MG63 (cell line): ENCODE measurements at places on chromosomes 7 and 10. TPM values are rescaled to one million over a fixed set of nuclear protein-coding genes. Genes with fewer than 3 reads are reported as not detected.

DNA sequence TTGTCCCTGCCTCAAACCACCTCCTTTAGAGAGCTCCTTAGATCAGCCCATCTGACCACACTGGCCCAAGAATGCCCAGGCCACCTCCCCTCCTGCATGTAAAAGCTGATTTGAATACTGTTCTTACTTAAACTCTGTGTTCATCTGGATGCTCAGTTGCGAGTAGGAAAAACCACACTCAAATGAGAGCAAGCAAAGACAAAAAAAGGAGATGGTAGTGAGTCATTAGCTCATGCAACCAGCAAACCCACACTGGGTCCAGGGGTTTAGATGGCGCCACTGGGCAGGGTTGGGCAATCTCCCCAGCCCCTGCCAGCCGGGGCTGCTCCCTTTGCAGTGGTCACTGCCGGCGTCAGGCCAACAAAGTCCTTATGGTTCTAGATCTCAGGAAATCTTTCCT is 32.7 kb downstream of the TSPAN15 start:
- DNase-seq: peak; percentile 22

Gene PLEKHS1
- not detected in 2 replicates for total RNA-seq

DNA sequence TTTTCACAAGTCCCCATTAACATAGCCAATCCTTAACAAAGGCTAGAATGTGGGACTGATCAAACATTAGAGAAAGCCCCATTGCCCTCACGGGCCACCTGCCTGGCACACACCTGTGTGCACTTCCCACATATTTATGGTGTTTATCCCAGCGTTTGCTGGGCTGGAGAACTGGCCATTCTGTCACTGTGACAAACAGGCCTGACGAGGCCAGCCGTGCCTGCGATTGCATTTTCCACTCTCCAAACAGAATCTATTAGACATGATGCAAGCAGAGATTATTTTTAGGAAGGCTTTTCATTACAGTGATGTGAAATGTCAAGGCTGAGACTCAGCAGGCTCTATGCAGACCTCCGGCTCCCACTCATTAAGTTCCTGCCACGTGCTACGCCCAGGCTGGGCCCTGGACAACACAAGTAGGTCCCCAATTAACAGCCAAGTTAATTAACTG is 20.4 kb downstream of the PTPRN2 start:
- DNase-seq: no peak

- DNase-seq: no peak
These were observed 378.5 kb downstream of the TCERG1L start for GRCh38 chr10:130933008-130933390.

DNA sequence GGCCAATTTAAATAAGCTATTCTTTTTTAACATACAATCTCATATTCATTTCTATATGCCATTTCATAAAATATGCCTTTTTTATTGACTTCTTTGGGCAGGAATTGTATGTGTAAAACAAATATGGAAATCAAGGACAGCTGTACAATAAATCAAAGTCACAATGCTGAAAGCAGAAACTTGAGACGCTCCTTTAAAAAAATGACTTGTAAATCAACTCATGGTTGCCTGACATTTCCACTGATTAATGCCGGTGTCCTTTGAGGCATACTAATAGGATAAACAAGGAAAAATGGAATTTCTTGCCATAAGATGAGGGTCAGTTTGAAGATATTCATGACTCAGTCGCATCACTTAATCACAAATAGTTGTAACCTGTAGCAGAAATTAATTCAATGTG is 247.4 kb upstream of the TEX47 start:
- no peak for DNase-seq

DNA sequence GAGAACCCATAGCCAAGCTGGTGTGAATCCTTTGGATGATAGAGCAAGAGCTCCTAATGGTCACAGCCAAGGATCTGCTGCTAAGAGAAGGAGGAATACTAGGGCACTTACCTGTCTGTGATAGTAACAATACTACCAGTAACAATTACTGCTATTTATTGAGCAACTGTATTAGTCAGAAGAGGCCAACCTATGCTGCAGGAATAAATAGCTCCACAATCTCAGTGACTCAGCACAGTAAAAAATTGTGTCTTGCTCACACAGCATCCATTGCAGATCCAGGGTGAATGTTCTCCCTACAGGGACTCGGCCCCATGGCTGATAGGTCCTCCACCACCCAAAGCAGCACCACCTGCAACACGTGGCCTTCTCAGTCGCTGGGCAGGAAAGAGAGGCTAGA is 257.6 kb upstream of the ZMIZ1 start:
- DNase-seq: no peak

Gene ZNF485
- total RNA-seq: 1.9 and 5.5 TPM in 2 replicates

GRCh38 chr10:13969792-13970140 is 361.0 kb downstream of the FRMD4A start:
- no peak for DNase-seq

GRCh38 chr10:128069351-128070051 is 56.7 kb downstream of the MKI67 start:
- peak; percentile 54 for DNase-seq

GRCh38 chr7:93378131-93378760 is 146.1 kb downstream of the VPS50 start:
- no peak for DNase-seq

Gene H2BK1
- not detected in 2 replicates for total RNA-seq

DNA sequence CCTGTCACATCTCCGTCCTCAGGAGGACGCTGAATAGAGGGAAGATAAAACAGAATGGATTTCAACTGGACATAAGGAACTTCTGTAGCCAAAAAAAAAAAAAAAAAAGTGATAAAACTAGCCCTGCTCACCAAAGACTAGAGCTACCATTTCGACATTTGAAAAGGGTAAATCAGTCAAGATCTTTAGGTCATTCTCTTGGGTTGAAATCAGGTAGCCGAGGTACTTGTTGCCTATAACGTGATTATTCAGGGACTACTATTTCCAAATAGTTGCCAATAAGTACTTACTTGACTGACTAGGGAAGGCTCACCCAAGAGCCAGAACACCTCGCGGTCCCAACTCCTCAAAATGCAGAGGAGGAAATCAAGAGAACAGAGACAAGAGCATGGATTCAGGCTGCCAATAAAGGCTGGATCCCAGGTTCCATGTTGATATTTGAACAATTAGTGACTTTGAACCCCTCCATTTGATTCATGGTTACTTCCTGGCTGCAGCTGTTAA is 2.0 kb downstream of the RHEB start:
- DNase-seq: no peak

- DNase-seq: no peak
These were observed 49.3 kb upstream of the ITPRID1 start for GRCh38 chr7:31464601-31465000.

DNA sequence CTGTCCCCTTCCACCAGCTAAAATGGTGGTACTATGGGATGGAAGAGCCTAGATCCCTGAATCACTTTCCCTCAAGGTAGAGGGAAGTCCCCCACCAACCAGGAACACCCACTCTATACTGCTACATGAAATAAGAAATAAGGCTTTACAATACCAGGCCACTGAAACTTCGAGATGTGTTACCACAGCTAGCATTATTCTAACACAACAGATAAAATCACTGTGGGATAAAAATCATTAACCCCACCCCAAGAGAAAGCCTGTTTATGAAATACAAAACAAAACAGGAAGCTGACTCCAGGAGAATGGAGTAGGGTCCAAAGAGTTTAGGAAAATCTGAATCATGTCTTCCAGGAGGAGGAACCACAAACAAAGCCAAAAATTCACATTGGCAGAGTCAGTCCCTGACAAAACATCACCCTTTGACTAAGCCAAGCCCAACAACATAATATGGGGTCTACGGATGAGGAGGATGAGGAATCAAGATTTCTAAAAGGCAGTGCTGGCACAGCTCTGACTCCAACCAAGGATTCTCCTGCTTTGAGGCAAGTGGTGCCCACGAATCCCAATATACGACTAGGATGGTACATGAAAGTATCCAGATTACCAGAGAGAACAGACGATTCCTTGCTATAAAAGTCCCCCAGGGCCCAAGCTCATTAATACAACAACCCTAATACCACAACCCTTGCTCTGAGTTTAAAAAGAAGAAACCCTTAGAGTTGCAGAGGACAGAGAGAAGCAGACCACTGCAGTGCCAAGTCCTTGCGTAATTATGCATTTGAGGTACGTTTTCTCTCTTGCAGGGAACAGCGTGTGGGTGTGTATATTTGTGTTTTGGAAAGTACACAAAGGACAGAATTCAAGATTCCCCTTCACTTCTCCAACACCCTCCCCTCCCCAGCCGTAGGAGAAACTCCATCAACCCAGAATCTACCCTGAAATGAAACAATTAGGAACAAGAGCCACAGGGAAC is 23.7 kb downstream of the XPNPEP1 start:
- peak; percentile 57 for DNase-seq

DNA sequence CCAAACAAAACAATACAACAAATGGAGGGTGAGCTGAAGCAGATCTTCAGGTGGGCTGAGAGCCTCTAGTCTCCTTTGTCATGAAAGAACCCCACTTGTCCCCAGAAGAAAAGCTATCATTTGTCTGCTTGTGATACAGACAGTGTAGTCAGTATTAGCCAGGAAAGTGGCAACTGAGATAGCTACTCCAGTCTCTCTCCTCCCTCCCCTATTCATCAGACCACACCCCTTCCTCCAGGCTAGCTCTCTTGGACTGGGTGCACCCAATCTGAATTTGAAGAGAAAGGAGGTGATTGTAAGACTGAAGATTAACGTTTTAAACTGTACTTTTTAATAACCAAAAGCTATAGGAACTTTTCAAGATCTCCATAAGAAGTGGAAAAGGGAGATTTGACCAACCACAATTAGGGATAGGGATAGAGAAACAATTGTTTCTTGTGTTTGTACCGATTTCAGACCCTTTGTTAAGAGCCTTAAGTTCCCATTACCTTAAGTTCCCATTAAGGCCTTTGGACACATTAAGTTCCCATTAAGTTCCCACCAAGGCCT is 14.1 kb downstream of the BMPR1A start:
- DNase-seq: no peak

DNA sequence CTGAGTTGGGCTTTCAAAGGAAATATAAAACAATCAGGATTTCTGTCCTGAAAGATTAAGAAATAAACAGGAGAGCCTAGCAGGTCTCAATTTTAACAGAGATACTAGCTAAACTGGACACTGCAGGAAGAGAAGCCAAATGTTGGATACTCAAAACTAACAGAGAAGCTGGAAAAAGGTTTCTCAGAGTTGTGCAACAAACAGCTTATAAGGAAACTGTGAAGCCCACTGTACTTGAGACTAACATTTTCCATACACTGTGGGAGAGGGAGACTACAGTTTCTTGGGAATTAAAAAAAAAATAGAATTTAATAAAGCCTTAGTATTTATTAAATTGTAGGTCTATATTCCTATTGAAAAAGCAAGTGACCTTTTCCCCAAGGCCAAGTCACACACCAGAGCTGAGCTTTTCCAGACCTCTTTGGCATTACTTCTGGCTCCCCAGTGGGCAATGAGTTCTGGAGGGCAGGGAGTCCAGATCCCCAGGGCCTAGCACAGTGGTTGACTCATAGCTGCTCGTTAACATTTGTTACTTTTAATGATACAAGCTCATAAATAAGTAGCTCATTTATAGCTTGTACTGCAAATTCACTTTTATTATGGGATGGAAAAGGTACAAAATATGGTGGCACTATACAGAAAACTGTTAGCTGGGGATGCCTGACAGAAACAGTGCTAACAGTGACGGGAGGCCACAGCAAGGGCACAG is 68.3 kb downstream of the MINDY3 start:
- DNase-seq: peak; percentile 61

Gene DENND2A
- 25.4 and 32.4 TPM in 2 replicates for total RNA-seq

Gene CALML5
- total RNA-seq: not detected in 2 replicates

Gene C7orf57
- 0.23 TPM in 1 of 2 replicates, not detected in the other for total RNA-seq

DNA sequence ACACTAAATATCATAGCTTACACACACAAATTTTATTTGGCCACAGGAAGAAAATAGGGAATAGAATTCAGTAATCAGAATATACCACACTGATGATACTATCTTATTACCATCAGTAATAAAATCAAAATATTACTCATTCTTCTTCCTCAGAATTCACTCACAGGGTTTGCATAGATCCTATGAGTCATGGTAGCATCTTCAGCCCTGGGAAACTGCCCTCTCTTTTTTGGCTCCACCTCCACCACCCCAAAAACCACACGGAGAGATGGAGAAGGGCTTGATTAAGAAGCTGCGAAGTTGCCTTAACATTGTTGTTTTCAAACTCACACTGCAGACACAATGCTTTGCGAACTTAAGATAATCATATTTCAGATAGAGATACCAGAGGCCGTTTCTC is 154.1 kb upstream of the AHR start:
- DNase-seq: peak; percentile 35
